NCI-H187 treated with DMSO at 0.1 percent for 48 hours (cell line): ENCODE measurements at places on chromosomes 3 and 15.

- DNase-seq = no peak
Measured at GRCh38 chr3:55675478-55675877, 188.4 kb upstream of the WNT5A start.

DNA sequence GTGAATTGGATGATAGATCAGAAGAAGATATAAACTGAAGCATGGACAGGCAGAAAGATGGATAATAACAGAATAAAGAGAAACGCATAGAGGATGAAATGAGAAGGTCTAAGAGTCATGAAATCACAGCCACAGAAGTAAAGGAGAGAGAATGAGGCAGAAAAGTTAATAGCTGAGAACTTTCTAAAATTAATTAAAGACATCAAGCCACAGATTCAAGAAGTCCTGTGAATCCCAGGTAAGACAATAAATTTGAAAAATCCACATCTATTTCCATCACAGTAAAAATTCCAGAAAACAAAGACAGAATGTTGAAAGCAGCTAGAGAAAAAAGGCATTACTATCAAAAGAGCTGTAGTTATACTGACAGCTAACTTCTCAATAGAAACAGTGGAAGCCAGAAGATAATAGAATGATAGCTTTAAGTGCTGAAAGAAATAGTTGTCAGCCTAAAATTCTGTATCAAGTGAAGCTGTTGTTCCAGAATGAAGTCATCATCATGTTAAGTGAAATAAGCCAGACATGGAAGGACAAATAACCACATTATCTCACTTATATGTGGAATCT is 12.0 kb downstream of the ACVR2B start:
- DNase-seq = no peak

- no peak for DNase-seq
Measured at GRCh38 chr3:100614941-100615340, 5.5 kb downstream of the ADGRG7 start.

DNA sequence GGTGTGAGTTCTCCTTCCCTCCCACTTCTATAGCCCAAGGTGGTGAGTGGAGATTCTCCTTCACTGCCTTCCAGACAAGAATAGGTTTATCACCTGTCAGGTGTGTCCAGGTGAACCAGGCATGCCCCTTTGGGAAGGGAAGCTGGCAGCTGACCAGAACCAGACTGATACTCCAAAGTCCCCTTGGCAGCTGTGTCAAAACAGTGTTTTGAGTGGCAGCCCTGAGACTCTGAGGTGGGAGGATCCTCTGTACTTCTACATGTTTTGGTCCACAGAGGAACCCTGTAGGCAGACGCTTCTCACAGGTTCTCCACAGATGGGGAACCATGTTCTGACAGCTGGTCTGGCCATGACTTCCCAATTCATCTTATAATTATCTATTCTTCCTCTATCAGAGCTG is 30.1 kb downstream of the ISL2 start:
- no peak for DNase-seq

DNA sequence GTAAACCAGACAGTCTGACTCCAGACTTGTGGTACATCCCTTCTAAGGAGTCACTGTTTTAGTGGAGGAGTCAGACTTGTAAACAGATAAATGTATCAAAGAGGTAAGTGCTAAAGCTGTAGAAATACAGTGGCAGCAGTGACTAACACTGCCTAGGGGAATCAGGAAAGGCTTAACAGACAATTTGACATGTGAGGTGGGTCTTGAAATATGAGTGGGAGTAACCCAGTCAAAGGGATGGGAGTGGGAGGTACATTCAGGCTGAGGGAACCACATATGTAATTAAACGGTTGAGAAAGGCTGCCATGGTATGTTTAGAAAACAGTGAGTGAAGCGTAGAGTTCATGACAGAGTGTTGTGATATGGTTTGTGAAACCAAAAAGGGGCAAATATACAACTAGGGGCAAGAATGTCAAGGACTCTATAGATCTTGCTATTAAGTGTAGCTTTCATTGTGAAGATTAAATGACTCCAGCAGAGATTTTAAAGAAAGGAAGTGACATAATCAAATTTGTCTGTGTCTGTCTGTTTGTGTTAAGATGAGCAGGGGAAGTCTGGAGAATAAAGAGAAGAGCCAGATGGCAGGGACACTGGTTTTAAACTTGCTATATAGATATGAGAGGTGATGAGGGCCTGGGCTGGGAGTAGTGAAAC is 11.2 kb upstream of the ALCAM start:
- DNase-seq = no peak

GRCh38 chr3:27533718-27534573 is 49.8 kb upstream of the SLC4A7 start:
- DNase-seq = no peak

GRCh38 chr3:116067326-116067725 is 378.0 kb downstream of the LSAMP start:
- no peak for DNase-seq

DNA sequence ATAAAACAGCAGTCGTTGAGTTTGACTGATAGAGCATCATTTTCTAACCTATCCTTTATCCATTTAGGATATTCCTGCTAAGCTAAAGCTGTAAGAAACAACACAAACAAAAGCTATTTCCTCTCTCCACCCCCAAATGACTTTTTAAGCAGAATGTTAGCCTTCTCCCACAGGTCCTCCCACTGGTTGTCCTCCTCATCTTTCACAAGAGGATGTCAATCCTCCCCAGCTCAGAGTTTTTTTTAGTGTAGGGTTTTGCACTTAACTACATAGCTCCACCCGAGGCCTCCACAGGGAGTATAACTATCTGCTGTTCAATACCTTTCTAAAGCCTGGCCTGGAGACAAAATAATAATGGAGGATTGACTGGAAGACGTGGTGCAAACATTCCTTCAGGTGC is 7.8 kb downstream of the SETMAR start:
- no peak for DNase-seq
